ENCODE measurements at places on chromosomes 3 and 15.

DNA sequence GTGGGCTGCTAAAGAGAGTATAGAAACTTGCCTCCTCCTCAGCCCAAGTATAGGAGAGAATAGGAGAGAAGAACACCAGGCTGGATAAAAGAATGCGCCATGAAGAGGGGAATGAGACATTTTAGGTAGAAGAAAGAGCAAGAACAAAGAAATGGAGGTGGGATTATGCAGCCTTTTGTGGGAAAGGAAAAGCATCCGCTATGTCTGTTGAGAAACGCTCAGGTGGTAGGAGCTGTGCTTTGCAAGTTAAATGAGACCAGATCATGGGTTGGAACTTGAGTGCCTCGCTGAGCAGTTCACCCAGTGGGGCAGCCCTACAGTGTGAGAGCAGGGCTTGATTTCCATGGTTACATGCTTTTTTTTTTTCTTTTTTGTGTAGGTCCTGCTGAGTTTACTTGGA lies 11.5 kb upstream of the RTP1 start:
- peak; percentile 46 for DNase-seq

DNA sequence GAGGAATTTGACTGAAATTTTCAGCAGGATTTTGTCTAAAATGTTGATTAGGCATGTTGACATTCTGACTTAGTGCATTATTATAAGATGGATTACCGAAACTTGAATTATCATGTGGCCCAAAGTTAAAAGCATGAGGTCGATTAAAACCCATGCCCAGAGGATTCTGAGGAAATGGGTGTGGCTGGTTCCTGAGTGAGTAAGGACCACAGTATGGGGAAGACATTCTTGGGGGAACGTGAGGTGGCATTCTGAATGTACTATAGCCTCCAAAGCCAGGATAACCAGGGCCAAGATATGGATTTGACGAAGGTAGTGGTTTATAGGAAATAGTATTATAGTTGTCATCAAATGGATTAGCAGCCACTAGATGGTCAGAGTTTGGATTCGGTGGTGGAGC lies 38.7 kb upstream of the DNAAF4 start:
- DNase-seq: no peak

DNA sequence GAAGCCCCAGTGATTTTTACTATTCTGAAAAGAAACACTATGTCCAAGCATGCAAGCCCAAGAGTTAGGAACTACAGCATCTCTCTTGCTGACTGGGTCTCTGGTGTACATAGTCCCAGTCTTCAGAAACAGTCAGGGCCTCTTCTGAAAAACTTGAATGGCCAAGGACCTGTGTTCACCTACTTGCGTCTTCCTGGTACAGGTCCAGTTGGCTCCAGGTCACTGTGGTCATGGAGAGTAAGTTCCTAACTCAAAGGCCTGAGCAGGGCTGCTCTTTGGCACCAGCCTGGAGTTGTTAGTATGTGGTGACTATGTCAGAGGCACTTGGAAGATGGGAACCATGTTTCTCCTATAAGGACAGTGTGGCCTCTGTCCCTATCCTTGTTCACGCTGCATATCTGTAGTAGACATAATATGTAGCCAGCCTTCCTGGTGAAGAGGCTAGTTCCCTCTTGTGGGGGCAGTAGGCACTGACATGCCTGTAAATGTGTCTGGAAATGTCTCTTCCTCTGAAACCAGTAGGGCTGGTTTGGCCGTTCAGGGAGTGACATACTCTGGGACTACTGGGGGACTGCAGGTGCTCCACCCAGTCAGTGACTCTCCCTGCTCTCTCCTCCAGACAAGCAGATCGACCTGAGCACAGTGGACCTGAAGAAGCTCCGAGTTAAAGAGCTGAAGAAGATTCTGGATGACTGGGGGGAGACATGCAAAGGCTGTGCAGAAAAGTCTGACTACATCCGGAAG lies 2.6 kb upstream of the RBM15B start:
- peak; percentile 32 for DNase-seq

- DNase-seq: no peak
Observed at GRCh38 chr15:91897585-91898372, 44.3 kb downstream of the SLCO3A1 start.
